ENCODE measurements at places on chromosomes 6 and 20.

DNA sequence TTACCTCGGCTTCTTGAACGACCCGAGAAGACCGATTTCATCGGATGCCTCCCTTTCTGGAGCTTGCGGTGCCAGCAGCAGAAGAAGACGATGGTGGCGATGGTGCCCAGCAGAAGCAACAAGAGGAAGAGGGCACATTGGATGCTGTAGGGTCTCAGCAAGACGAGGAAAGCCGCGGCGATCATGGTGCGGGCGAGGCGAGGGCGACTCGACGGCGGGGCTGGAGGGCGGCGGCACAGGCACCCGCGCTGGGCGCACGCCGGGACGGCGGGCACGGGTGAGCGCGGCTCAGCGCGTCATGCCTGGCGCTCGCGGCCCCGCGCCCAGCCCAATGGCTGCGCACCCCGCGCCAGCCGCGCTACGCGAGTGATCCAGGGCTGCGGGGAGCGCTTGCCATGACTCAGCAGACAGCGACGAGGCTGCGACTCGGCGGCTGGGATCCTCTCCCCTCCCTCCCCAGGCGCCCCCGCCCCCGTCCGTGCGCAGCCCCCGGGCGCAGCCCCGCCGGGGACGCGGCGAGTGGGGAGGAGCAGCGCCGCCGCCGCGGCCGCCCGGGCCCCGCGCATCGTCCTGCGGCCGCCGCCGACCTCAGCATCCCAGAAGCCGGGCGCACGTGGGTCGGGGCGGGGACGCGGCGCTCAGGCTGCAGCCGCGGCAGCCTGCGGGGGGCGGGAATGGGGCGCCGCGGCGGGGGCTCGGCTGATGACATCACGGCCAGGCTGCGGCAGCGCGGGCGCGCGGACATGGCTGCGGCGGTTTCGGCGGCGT is at the start of gene BEND6:
Gene BEND6 (plus strand): TSS at position 705 of the 768 bp plus-strand sequence. CDS start 26,704 bp downstream, outside the sequence.
- DNase-seq, result peak; percentile 27

DNA sequence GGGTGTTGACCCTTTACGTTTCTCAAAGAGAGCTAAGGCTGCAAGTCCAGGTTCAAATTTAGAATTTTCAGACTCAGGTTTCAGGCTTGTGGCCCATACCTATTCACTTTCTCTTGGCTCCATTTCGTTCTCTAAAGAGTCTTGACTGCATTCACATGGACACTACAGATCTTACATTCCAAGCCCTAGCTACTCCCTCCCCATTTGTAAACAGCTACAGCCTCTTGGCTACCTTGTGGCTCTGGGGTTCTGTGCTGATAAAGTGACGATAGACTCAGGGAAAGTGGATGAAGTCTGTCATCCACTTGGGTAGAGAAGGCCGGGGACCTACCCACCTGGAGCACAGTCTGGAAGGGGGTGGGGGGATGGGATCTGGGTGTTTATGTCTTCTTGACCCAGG is 503.3 kb downstream of the LMBRD1 start:
- DNase-seq, result no peak

DNA sequence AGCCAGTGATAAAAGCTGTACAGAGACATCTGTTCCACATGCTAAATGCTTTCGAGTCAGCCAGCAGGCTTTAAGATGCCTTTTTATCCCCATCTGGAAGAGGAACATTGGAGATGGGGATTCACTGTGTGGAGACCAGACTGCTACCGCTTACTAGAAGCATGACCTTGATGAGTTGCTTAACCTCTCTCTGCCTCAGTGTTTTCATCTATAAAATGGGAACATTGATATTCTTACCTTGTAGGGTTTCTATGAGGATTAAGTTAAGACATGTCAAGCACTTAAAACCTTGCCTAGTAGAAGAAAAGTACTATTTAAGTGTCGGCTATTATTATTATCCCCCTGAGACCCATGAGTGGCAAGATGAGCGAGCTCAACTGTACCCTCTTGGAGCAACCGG is 165.3 kb upstream of the SNX9 start:
- DNase-seq, result no peak

DNA sequence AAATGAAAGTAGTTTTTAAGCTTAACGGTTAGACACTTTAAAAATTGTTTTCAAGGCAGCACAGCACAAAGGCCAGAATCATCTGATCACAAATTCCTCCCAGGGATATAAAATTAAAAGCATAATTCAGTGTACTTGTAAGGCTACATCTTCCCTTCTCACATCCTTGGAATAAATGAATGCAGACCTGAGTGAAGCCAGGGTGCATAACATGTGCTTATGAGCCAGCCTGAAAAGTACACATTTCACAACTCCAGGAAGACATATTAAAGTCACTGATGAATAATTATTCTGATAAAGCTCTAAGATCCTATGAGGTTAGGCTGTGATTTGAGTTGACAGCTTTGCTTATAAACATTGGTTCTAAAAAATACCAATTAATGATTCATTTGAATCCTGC is 163.6 kb downstream of the BTBD9 start:
- no peak for DNase-seq

GRCh38 chr20:37439223-37439933 is 81.7 kb upstream of the NNAT start:
- DNase-seq, result no peak

- DNase-seq, result no peak
These were observed 8.4 kb upstream of the SPINT3 start for GRCh38 chr20:45523821-45524220.

DNA sequence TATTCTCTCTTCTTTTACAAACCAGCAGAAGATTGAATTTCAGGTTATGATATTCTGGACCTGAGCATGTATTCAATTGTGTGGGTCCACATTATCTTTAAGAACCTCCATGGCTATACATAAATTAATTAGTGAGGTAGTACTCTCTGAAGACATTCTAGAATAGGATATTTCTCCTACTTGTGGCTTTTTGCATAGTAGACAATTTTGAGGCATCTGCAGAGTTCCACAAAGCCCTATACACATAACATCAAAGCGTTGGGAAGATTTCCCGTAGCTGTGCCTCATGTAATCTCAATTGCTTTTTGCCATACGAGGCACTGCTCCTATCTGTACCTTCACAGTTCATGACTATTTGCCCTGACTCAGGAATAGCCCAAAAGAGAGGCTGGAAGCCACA is 395.4 kb upstream of the RGS17 start:
- DNase-seq, result no peak

DNA sequence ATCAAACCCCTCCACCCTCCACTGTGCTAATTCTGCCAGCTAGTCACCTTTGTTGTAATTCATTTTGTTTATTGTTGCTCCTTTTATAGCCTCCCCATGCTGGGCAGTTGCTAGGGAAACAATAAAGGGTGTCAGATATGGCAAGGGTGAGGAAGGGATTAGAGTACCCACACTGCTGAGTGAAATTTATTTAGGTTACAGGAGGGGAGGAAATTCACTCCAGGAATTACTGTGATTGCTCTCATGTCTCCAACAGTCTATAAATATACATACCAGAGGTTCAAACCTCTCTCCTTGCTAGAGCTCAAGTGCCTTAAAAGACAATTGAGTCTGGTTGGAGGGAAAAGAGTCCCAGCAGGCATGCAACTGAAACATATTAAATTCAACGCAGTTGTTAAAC is 90.6 kb upstream of the ADGRF1 start:
- DNase-seq, result no peak
